ENCODE measurements at places on chromosomes 2 and 18.
A peak's percentile ranks its signal among the peaks of the same experiment; 100 is the strongest.

GRCh38 chr2:25026008-25026530 is 15.8 kb upstream of the EFR3B start:
- no peak for DNase-seq

DNA sequence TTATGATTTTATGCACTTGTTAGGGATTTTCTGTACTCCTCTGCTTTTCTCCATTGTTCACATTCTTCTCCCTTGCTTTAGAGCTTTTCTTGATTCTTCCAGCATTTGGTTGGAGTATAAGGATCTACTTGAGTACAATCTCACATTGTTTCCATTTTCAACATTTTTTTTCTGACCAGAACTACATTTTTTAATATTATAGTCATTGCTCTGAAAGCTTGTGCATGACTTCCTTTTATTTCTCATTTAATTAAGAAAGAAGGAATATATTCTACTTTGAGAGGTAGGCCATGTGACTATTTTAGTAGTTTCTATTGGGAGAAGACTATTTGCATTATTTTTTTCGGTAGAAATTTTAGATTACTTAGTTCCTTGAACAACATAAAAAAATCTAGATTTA is 200.4 kb downstream of the TMEM247 start:
- no peak for DNase-seq

DNA sequence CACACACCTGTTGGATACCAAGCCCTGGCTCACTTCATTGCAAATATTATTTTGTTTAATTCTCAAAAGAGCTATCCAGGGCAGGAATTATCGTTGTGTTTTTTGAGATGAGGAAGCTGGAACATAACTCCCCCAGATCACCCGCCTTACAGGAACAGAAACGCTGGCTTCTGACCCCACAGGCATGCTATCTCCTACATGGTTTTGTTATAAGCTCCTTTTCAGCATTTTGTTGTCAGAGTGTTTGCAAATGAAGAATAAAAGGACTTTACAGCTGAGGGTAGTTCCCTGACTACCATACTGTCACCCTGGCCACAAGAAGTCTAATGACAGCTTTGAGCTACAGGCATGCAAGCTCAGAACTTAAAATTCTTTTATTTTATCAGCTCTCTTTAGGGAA is 62.0 kb upstream of the MRPS9 start:
- DNase-seq, result no peak

DNA sequence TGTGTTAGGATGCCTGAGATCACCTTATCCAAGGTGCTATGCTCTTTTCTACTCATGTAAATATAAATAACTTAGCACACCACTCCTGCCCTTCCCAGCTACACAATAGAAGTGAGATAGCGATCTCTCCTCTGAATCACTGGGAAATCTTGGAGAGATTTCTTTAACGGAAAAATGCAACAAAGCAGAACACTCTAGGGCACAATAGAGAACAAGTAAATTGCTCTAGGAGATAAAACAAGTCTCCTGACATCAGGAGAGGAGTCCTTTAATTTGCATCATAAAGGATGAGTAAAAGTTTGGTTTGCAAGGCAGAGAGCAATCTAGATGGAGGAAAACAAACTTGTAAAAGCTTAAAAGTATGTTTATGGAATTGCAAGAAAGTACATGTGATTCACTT is 224.1 kb downstream of the PAX3 start:
- no peak for DNase-seq

- DNase-seq, result no peak
Measured at GRCh38 chr18:57655740-57656139, 34.1 kb upstream of the NARS1 start.

GRCh38 chr2:113977660-113978523 is 88.0 kb downstream of the ACTR3 start:
- DNase-seq, result peak; percentile 20

- no peak for DNase-seq
Measured at GRCh38 chr2:194946826-194947225, 710.2 kb upstream of the SLC39A10 start.

DNA sequence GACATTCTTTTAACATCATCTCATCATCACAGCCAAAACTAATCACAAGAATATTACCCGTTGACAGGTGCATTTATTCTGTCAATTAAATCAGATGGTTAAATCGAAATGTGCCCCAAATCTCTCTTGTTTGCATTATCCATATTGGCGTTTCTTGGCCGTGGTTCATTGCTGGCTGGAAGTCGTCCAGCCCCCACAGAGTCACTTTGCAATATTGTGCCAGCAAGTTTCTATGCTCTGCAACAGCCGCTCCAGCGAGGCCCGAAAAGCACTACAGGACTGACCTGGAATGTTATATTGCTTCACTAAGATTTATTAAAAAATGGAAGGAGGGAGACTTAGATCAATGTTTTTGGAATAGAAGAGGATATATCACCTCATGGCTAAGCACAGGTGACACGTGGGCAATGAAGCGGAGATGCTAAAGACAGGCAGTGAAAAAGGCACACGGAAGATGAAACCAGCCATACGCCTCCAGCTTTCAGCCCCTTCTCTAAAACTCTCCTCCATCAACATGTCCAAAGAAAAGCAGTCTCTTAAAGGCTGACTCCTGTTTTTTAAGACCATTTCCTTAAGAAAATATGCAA is 176.8 kb upstream of the VRK2 start:
- no peak for DNase-seq

- no peak for DNase-seq
Measured at GRCh38 chr2:11505652-11506610, 27.9 kb upstream of the GREB1 start.

Data from AG04450 (cell line).